ENCODE measurements at places on chromosomes 12 and 14. TPM values are rescaled to one million over a fixed set of nuclear protein-coding genes. Genes with fewer than 3 reads are reported as not detected.

TMEM106C gene
- 178 TPM for total RNA-seq

IFI27 gene
- total RNA-seq: 1.3 TPM

- H3K27ac ChIP-seq: no peak overlapping the region
- H3K36me3 ChIP-seq: no peaks in the 10 kb centered on the region
- no peak for DNase-seq
These were observed 452.6 kb downstream of the GLT1D1 start for GRCh38 chr12:129305851-129306250.

SIVA1 gene
- 150 TPM for total RNA-seq

- no peaks in the 10 kb centered on the region for H3K36me3 ChIP-seq
- peaks cover 53% of the 10 kb centered on the region for H3K4me1 ChIP-seq
- H3K27me3 ChIP-seq: no peaks in the 10 kb centered on the region
- H3K27ac ChIP-seq: no peak overlapping the region
- no peak for DNase-seq
These were observed 18.1 kb downstream of the DYRK2 start for GRCh38 chr12:67666605-67667004.

DNA sequence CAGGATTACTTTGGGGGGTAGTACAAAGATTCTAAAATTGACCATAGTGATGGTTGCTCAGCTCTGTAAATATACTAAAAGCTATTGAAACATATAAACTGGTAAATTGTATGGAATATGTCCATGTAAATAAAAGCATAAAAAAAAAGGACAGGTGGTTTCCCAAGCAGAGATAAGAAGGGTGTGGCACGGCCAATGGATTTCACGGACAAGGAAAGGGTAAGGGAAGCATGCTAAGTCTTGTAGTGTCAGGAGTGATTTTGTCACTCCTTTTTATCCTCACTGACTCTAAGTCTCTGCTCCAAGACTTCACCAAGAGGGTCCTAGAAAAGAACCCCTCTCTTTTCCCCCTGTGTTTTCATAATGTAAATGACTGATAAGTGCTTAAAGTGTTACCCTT, 229.2 kb downstream of the SPTSSA start:
- H3K27me3 ChIP-seq: no peaks in the 10 kb centered on the region
- H3K4me1 ChIP-seq: no peaks in the 10 kb centered on the region
- H3K36me3 ChIP-seq: no peaks in the 10 kb centered on the region
- H3K4me3 ChIP-seq: no peak overlapping the region
- H3K27ac ChIP-seq: no peak overlapping the region

GRCh38 chr14:81433378-81433777, 33.3 kb upstream of the STON2 start:
- H3K27me3 ChIP-seq: peaks cover 43% of the 10 kb centered on the region
- no peak for DNase-seq
- no peak overlapping the region for H3K27ac ChIP-seq
- H3K4me3 ChIP-seq: no peak overlapping the region
- H3K36me3 ChIP-seq: no peaks in the 10 kb centered on the region

- H3K36me3 ChIP-seq: no peaks in the 10 kb centered on the region
- DNase-seq: no peak
- H3K4me1 ChIP-seq: no peaks in the 10 kb centered on the region
- H3K27ac ChIP-seq: no peak overlapping the region
These were observed 19.4 kb upstream of the SELPLG start for GRCh38 chr12:108653082-108653516.

AVPR1A gene
- total RNA-seq: not detected

DNA sequence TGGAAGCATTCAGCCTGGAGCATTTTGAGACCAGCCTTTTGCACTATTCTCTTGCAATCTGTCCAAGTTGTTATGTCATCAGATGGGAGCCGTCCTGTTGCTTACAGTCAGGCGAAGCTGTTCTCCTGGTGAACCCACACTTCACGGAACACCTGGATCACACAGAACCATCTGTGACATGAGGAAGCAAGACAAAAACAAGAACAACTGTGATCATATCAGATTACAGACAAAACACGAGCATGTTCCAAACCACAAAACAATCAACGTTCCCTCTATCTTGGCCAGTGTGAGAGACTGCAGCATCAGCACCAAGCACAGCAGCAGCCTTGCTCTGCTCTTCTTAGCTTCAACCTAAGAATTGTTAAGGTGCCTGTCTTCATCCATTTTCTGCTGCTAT, 180.5 kb upstream of the SFSWAP start:
- H3K36me3 ChIP-seq: no peaks in the 10 kb centered on the region
- H3K27me3 ChIP-seq: no peaks in the 10 kb centered on the region
- H3K4me3 ChIP-seq: no peak overlapping the region
- H3K27ac ChIP-seq: no peak overlapping the region
- DNase-seq: peak; percentile 6

DNA sequence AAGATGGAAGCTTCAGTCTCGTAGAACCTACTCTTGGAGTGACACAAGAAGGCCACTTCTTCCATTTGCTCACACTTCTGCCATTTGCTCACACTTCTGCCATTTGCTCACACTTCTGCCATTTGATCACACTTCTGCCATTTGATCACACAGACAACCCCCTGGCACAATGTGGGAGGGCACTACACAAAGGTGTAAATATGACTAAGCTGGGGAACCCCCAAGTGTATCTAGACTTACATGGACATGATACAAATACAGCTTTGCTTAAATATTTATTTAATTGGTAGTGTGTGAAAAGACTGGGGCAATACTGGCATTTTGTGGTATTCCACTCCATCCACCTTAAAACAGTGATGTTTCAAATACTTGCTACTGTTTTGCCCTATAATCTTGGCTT, 296.2 kb upstream of the PPFIA2 start:
- no peak overlapping the region for H3K27ac ChIP-seq
- H3K4me3 ChIP-seq: no peak overlapping the region
- DNase-seq: no peak
- no peaks in the 10 kb centered on the region for H3K36me3 ChIP-seq

DNA sequence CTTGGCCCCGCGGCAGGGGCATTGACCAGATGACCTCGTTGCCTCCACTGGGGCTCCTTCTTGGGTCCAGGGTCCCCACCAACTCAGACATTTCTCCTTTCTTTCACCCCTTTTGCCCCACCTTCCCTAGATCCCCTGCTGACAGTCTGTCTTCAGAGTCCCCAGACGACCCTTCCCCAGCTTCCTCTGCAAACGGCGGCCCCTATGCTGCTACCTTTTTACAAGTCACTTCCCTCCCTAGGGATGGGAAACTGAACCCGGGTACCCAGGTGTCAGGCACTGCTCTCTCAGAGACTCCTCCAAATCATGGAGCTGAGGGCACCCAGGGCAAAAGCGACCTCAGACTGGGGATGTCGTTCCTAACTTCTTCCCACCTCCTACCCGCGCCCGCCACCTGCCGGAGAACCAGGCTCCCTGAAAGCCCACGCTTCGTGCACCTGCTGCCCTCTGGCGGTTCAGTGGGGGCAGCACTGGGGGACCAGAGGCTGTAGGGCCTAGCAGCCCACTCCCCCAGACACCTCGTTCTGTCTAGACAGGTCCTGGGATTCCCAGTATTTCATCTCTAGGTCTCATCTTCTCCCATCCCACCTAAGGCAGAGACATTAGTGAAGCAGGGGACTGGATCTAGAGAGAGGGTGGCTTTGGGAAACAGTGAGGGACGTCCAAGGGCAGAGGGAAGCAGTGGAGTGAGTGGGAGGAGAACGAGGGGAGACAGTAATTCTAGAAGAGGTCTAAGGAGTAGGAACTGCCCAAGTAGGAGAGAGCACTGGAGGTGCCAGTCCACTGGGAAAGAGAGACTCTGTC, 4.9 kb downstream of the ZNF385A start:
- no peak overlapping the region for H3K27ac ChIP-seq
- H3K4me1 ChIP-seq: peaks cover 4% of the 10 kb centered on the region
- DNase-seq: peak; percentile 77
- H3K36me3 ChIP-seq: no peaks in the 10 kb centered on the region
- no peaks in the 10 kb centered on the region for H3K27me3 ChIP-seq

- H3K4me3 ChIP-seq: peak overlapping the region; percentile 98
- no peaks in the 10 kb centered on the region for H3K36me3 ChIP-seq
- H3K27me3 ChIP-seq: no peaks in the 10 kb centered on the region
- peaks cover 30% of the 10 kb centered on the region for H3K4me1 ChIP-seq
- H3K27ac ChIP-seq: peak overlapping the region; percentile 97
- DNase-seq: no peak
These were observed 404 bp upstream of the CCDC91 start for GRCh38 chr12:28189784-28190320.

FZD10 gene
- not detected for total RNA-seq
